ENCODE measurements at places on chromosomes 16 and 17. TPM values are rescaled to one million over a fixed set of nuclear protein-coding genes. Genes with fewer than 3 reads are reported as not detected.

DNA sequence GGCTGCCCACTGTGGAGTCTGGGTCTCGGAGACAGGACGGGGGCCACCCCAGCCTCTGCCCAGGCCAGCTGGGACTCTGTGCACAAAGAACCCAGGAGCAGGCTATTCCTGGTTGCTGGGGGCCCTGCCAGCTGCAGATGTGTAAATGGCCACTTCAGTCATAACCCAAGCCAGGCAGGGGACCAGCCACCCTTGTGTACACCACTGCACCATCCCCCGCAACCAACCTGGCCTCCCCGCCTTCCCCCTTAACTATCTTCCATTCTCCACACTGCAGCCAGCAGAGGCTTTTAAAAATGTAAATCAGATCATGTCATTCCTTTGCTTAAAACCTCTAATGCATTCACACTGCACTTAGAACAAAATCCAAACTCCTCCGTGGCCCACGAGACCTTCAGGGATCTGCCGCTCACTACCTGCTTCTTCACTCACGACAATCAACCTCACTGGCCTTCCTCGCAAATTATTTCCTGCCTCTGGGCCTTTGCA is 28.3 kb downstream of the RTN4RL1 start:
- no peak for DNase-seq
- no peak overlapping the region for H3K27ac ChIP-seq
- no peaks in the 10 kb centered on the region for H3K4me1 ChIP-seq
- no peaks in the 10 kb centered on the region for H3K27me3 ChIP-seq
- no peaks in the 10 kb centered on the region for H3K36me3 ChIP-seq
- H3K4me3 ChIP-seq, result no peak overlapping the region

DNA sequence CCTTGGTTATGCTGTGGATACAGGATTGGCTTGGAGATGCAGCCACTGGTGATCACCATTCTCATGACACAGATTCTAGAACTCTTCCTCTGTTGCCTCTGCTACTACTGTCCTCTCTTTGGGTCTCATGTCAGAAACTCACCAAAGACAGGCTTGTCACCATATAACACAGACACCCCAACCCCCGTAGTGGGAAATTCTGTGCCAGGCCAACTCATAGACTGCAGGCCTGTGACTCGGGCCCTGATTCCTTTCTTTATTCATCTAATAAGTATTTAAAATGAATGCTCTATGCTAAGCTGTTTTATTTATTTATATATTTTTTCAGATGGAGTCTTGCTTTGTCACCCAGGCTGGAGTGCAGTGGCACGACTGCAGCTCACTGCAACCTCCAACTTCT is 9.5 kb downstream of the CYB5D2 start:
- H3K4me1 ChIP-seq, result no peaks in the 10 kb centered on the region
- no peaks in the 10 kb centered on the region for H3K36me3 ChIP-seq
- no peaks in the 10 kb centered on the region for H3K27me3 ChIP-seq
- no peak for DNase-seq
- no peak overlapping the region for H3K4me3 ChIP-seq

DNA sequence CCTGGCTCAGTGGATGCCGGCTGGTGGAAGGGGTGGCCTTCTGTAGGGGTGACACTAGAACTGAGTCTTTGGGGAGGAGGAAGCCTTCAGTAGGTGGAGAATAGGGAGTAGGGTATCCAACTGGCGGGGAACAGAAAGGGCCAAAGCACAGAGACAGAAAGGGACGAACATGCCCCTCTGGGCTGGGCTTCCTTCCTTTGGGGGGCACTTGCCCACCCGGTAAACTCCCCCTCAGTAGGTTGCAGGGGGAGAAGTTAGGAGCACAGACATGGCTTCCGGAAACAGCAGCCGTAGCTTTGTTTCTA is 774 bp downstream of the ENGASE start:
- H3K4me3 ChIP-seq, result peak overlapping the region; percentile 61
- H3K4me1 ChIP-seq, result no peaks in the 10 kb centered on the region
- H3K36me3 ChIP-seq, result no peaks in the 10 kb centered on the region
- no peak for DNase-seq

GRCh38 chr17:4304417-4305027 is 40.7 kb upstream of the ANKFY1 start:
- DNase-seq, result no peak
- H3K4me3 ChIP-seq, result no peak overlapping the region
- H3K27ac ChIP-seq, result no peak overlapping the region
- H3K36me3 ChIP-seq, result no peaks in the 10 kb centered on the region
- H3K27me3 ChIP-seq, result no peaks in the 10 kb centered on the region

DNA sequence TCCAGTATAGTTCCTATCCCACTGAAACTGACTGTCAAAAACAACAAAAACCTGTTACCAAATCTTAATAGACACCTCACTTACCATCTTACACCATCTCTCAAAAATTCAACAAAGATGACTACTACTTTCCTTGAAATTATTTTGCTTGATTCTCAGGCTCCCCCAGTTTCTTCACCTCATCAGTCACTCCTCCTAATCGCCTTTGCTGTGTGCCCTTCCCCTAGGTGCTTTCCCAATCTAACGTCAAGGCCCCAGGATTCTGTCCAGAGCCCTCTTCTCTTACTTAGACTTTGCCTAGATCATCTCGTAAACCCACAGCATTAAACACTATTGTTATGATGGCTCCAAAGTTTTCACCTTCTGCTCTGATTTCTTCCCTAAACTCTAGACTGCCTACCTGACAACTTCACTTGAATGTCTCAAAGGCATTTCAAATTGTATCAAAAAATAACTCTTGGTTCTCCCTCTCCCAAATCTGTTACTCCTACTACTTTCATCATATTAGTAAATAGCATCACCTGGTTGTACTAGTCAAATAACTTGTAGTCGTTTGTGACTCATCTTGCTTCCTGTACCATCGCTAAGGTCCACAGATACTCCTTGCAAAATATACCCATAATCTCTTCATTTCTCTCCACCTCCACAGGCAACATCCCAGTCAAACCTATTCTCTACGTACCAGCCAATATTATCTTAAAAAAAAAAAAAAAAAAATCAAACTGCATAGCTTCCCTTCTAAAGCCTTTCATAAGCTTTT is 18.0 kb downstream of the C16orf87 start:
- DNase-seq, result no peak
- H3K36me3 ChIP-seq, result peaks cover 3% of the 10 kb centered on the region
- H3K27ac ChIP-seq, result no peak overlapping the region
- H3K27me3 ChIP-seq, result no peaks in the 10 kb centered on the region
- no peak overlapping the region for H3K4me3 ChIP-seq

GRAP gene
- 4.0 TPM for total RNA-seq

EFCAB13 gene
- 28.1 TPM for total RNA-seq

CFAP97D1 gene
- total RNA-seq, result not detected

PRSS53 gene
- total RNA-seq, result 2.4 TPM
